ENCODE measurements at places on chromosomes 5 and 9.

- no peak for DNase-seq
Measured at GRCh38 chr5:176529741-176530141, 7.5 kb downstream of the RNF44 start.

DNA sequence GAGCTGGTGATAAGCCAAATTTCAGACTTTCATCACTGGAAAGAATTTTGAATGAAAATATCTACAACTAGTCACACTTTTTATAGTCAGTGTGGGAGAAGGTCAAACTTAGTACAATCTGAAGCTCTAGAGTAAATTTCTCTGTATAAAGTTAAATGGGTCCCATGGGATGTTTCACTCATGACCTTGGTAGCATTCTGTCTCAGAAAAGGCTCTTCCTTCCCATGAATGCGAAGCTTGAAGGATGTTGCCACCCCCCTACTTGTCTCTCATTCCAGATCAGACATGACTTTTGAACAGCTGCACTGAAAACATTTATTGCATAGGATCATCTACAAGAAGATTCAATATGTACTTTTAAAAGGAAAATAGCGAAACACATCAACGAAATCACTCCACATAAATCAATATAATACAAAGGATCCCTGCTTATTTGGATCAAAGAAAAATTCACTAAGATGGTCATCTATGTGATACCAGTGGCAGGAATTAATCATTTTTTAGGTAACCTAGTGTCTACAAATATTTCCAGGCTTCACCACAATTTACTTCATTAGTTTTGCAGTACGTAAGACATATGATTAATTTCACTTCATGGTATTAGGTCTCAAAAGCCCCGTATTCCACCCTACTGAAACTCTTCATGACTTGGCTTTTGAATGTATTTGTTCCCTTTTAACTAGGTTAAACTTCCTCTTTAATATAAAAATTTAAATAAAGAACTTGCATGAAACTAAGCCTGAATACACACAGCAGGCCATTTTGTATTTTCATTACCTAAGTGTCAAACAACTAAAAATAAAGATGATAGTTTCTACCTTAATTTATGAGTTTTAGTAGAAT lies 4.4 kb downstream of the ST8SIA4 start:
- DNase-seq: no peak

DNA sequence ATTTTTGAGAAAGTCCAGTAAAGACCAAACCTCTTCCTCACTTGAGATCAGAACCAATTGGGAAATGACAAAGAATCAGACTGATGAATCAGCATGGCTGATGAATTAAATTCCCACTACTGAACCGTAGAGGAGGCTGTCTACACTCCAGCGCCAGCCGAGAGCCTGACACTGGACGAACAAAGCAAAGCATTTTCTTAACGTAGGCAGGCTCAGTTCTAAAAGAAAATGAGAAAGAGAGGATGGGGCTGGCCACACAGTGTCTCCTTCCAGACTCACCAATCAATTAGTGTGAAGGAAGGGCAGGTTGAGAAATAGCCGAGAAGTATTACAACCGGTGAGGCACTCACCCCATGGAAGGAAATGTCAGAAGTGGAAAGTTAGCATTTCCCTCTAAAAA lies 49.4 kb downstream of the ITGA1 start:
- no peak for DNase-seq

GRCh38 chr5:90424245-90424644 lies 14.7 kb upstream of the CETN3 start:
- DNase-seq: no peak

DNA sequence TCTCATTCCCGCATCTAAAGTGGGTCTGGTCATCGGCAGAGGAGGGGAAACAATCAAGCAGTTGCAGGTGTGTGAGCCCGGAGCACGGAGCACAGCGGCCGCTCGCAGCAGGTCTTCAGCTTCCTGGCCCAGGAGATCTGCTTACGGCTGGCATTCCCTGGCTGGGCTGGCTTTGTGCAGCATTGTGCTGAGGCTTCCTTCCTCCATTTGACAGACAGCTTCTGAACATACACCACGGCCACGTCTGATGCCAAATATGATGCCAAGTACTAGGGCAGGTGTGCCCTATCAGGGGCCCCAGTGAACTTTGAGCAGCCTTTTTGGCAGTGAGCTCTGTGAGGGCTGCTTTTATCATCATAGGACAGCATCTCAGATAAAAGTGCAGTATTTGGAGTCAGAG lies 37.1 kb downstream of the FUBP3 start:
- no peak for DNase-seq

DNA sequence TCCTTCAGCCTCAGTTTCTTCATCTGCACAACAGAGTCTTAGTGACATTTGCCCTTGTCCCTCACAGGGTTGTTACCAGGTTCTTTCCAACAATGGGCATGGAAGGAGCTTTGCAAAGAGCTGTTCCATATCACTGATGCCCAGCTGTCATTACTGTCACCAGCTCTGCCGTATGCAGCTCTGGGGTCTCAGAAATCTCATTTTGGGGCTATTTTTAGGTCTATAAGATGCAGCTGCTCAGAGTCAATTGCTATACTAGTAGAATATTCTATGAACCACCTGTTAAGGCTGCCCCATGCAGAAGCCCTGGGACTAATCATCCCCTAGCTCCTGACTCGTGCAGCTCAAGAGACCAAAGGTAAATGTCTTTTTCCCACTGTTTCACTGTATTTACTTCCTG lies 105.1 kb upstream of the TNPO1 start:
- DNase-seq: no peak
